Stimulated activated CD4-positive, alpha-beta T cell treated with anti-CD3 and anti-CD28 coated beads, Interleukin-1b, Interleukin-23, amount 100 ng/mL, for 1 hour (primary cell): ENCODE measurements at places on chromosomes 12 and 14.

DNA sequence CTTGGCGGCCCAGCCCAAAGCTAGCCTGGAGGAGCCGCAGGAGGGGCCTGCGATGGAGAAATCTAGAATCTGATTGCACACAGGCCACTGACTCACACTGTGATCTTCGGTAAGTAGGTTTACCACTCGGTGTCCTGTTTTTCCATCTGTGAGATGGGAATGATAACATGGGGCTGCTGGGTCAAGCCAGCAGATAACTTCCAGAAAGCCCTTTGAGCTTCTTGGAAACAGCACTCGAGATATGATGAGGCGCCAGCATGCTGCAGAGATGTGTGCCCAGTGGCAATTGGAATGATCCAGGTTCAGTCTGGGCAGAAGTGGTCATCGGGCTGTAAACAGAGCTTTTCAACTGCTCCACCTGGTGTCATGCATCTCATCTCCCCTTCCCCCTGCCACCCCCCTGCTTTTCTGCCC lies 771.3 kb upstream of the TBX3 start:
- no peak for DNase-seq

- DNase-seq = no peak
Observed at GRCh38 chr14:55151601-55152000, 22.5 kb downstream of the LGALS3 start.

DNA sequence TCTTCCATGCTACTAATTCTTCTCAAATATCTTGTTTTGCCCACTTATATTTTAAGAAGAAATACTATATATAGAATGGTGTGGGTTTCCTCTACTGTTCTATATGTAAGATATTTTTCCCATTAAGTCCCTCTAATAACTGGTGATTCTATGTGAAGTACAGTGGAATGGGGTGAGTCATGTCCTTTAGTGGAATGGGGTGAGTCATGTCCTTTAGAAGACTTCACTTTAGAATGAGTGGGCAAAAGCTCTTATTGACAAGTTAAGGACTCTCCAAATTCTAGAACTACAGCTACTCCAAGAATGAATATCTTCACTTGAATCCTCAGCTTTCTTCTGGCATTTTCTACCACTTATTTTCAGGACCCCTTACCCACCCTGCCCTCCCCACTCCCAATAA lies 349.9 kb downstream of the ETNK1 start:
- DNase-seq = no peak

DNA sequence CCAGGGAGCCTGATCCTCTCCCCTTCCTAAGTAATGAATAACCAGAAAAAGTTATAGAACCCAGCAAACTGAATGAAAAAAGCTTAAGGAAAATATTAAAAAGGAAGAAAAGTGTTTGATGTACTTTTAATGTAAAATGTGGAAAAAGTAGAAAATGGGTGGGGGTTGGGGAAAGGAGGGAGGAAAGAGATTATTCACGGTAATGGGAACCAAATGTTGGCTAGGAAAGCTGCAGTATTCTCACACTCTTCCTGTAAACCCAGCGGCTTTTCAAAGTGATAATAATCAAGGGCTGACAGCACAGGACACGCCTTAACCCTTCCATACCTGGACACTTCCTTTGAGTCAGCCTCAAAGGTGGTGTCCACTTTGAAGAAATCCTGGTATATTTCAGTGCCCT lies 139.2 kb downstream of the TGFB3 start:
- no peak for DNase-seq

DNA sequence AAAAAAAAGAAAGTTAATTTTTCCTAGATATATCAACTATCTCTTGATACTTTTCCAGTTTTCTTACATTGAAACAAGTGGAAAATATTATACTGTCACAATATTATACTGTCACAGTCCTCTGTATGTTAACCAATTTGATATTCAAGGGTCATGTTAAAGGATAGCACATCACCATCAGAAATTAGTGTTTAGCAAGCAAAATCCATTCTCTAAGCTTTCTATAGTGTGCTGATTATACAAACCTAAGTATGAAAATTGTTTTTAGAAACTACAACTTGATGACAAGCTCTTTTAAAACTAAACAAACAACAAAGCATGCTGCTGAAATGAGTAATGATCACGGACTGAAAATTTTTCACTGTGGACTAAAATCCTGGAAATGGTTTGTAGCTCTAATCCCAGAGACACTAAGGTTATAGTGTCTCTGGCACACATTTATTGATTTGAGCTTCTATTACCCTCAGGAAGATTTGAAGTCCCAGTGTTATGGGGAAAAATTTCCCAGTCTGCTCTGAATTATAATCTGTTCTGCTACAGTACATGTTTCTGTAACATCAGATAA lies 9.7 kb downstream of the SPTSSA start:
- no peak for DNase-seq

- DNase-seq = no peak
Observed at GRCh38 chr12:88726806-88727720, 146.8 kb upstream of the KITLG start.

GRCh38 chr12:132619386-132620112 lies 973 bp downstream of the P2RX2 start:
- no peak for DNase-seq

- no peak for DNase-seq
Observed at GRCh38 chr12:24034160-24034559, 84.7 kb upstream of the SOX5 start.

GRCh38 chr14:47044841-47045240 lies 393.3 kb upstream of the RPL10L start:
- no peak for DNase-seq

DNA sequence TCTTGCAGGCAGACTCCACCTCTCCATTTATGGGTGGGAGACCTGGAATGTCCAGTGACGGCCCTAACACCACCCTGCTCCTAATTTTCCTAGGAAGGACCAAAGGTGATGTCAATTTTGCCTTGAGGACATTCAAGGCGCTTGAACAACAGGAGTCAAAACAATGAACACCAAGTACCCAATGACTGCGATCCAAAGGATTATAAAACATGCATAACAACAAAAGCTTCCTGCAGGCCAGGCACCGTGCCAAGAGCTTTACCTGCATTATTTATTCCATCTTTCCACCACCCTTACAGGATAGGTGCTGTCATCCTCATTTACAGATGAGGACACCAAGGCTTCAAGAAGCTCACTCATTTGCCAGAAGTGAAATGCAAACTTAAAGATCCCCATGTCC lies 15.2 kb upstream of the FOXN3 start:
- no peak for DNase-seq

- no peak for DNase-seq
Observed at GRCh38 chr12:13609894-13610679, 371.3 kb downstream of the GRIN2B start.

DNA sequence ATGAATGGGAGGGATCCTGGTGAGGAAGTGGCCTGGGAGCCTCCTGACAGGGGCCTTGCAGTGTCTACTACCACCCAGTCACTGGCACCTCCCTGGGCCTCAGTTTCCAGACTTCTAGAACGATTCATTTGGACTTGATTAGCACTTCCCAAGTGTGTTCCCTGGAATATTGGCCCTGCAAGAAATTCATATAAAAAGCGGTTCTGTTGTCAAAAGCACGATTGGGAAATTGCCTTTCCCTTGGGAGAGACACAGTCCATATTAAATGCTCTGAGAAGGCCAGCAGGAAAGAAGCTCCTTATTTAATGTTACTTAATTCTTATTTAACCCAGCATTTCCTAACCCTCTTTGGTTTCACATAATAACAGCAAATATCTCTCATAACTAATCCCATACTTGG lies 61.9 kb downstream of the DRAM1 start:
- DNase-seq = no peak

GRCh38 chr14:23638414-23639047 lies 2.4 kb downstream of the DHRS2 start:
- DNase-seq = no peak

GRCh38 chr12:57104292-57104910 lies 6.8 kb downstream of the STAT6 start:
- no peak for DNase-seq

DNA sequence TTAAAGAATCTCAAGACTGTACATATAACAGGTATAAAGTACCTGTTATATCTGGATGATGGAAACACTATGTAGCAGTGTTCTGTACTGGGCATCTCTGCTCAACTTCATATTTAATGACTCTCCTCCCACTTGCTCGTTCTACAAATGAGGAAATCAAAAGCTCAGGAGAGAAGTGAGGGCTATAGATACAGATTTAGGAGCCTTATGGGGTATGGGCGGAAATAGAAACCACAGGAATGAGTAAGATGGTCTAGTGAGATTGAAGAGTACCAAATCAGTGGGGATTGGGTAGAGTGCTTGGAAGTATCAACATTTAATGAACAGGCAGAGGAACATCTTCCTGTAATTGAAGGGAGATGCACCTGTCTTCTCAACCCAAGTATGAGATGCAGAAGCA lies 23.8 kb upstream of the POLR3B start:
- no peak for DNase-seq

DNA sequence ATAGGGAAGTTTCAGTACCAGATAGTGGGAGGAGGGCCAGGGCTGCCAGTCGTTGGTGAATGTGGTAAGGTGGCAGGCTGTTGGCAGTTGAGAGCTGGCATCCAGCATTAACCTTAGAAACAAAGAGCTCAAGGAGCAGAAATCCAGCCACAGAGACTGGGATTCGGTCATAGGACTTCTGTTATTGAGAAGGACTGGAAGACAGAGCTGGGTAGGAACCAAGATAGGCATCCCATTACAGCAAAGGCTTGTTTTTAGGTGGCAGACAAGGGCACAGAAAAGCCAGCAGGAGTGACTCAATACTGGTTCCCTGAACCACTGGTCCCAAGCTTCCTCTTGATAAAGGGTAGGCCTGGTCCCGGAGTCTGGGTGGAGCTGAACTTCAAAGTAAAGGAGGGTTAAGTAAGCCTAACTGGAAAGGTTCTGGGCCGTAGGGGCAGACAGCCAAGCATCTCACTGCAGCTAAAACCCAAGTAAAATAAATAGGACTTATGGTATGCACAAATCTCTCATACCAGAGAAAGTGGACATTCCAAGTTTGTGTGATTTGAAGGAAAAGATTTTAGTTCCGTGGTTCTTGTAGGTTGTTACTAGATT lies 147.9 kb downstream of the ETV6 start:
- no peak for DNase-seq

DNA sequence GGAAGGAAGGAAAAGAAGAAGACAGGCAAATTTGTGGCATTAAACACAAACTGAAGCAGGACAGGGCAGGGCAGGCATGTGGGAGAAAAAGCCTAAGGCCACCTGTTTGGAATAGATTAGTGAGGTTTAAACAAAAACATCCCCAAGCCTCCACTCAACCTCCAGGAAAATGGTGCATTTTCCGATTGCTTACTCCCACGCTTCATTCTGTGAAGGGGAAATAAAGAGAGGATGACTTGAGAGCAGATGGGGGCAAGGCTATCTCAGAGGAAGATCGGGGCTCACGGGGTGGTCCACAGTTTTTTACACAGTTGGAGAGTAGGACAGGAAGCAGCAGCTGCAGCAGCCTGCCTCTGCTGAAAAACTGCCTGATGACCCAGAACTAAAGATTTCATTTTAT lies 250.9 kb downstream of the DUSP6 start:
- no peak for DNase-seq

DNA sequence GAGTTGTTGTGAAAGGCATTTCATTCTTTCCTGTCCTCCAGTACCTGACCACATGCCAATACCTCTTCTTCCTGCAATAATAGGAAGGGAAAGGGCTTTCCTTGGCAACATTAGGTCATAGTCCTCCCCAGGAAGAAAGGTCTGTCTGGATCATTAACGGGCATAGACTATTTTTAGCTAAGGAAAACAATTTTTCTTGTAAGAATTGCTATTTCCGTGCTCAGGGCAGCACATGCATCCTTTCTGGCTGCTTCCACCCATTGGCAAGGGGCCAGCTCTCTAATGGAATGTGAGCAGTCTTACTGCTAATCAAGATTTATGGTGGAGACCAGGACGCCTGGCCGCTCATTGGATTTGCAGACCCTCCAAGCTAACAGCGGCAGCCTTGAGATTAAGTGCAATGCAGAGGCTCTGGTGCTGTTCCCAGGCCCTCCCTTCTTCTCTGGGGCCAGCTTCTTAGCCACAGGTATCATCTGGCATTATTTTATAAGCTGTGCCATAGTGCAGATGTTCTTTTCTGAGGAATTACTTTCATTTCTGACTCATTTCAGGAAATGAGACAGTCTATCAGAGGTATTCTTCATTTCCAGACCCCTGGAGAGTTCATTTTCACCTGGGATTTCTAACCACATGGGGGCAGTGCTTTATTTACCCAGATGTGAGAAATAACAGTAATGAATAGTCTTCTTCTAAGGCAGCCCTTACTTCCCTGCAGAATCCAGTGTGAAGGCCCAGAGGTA lies 52.9 kb downstream of the ANO6 start:
- DNase-seq = no peak

GRCh38 chr14:83556746-83557453 lies 1973.0 kb upstream of the FLRT2 start:
- no peak for DNase-seq

DNA sequence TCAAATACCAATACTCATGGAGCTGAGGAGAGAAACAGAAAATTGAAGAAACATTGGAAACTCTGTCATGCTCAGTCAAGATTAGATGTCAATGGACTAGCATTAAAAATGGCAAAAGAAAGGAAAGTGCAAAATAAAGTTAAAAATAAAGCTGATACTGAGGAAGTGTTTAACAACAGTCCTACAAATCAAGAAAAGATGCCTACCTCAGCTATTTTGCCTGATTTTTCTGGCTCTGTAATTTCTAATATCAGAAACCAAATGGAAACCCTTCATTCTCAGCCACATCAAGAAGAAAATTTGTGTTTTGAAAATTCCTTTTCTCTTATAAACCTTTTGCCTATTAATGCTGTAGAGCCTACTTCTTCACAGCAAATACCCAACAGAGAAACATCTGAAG lies 40.5 kb downstream of the METTL25 start:
- DNase-seq = no peak

DNA sequence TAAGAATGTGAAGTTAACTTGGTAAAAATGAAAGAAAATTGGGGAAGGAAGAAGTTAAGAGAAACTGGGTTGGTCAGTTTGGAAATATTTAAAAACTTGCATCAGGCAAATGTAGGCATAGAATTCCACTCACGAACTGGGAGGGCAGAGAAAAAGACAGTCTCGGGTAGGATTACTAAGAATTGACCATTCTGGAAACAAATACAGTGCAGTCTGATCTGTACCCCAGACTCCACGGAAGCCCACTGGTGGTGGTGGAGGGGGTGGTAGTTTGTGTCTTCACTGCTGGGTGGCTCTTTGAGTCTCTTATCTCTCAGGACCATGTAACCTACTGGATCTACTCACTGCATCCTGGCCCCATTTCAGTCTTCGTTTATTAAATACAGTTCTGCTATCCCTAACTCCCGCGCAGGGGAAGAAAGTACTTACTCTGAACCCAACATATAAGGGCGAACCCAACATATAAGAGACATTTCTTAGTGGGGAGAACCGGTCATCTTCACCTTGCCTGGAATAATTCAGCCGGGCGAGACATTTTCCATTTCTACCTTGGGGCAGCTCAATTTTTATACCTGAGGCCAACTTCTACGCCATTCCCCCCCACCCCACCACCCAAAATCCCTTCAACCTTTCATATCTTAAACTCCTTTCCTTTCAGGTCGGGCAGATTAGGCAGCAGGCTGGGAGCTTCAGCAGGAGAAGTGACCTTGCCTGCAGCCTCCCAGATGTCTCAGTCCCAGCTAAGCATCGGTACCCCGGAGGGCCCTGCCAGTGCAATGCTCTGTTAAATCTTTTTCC lies 1.7 kb downstream of the SLC2A3 start:
- DNase-seq = no peak

- no peak for DNase-seq
Observed at GRCh38 chr12:113408756-113409298, 5.1 kb upstream of the SDS start.
